ENCODE measurements at places on chromosomes 6 and 20.

GRCh38 chr20:59650418-59650817 lies 46.1 kb downstream of the PHACTR3 start:
- DNase-seq: no peak

GRCh38 chr20:419556-420165 lies 11.6 kb downstream of the RBCK1 start:
- no peak for DNase-seq

GRCh38 chr6:33298773-33299236 lies at the start of gene RGL2:
Gene RGL2, minus strand, starts transcription at chr6:33298942. Its CDS starts 332 bp downstream, at chr6:33298610.
- DNase-seq: no peak

DNA sequence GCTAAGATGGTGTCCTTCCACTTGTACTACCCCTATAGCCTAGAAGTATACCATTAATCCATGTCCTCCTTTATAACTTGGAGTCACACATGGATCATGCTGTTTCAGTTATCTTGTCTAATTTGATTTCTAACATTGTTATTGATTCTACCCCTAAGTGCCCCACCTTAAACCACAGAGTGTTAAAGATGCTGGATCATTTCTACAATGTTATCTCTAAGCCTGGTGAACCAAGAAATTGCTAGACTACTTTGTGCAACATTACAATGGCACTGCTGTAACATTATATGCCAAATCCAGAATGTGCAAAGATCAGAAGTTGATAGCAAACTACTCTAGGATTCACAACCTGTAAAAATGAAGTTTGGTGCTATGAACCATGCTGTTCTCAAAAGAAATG lies 1.7 kb downstream of the CGA start:
- DNase-seq: no peak

DNA sequence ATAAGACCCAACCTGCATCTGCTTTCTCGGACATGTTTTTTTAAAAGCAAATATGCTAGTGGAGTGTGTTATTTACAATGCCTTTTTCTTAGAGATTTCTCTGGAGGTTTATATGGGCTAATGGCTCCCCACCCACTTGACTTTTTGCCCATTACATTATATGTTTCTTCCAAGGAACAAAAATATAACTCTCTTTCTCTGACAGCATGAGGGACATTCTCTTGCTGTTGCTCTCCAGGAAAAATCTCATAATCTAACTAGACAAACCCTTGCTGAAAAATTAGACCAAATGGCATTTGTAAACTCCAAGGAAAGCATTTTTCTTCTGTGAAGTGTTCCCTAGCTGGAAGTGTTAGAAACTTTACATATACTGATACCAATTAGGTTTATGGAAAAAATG lies 213.7 kb downstream of the PRL start:
- no peak for DNase-seq

DNA sequence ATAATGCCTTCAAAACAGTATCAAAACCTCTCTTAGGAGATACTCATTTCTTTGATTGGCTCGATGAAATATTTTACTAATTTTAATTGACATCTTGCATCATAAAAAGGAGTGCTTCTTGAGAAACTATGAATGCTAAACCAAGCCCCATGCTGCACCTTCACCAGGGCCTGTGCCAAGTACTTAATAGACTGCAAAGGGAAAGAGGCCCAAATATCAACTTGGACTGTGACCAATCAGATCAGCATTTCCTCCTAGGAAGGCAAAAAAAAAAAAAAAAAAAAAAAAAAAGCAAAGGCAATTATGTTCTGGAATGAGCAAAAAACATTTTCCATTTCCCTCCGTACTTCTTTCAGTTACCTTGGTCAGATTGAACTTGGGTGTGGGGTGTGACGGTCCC lies 253.0 kb upstream of the SOX4 start:
- no peak for DNase-seq

DNA sequence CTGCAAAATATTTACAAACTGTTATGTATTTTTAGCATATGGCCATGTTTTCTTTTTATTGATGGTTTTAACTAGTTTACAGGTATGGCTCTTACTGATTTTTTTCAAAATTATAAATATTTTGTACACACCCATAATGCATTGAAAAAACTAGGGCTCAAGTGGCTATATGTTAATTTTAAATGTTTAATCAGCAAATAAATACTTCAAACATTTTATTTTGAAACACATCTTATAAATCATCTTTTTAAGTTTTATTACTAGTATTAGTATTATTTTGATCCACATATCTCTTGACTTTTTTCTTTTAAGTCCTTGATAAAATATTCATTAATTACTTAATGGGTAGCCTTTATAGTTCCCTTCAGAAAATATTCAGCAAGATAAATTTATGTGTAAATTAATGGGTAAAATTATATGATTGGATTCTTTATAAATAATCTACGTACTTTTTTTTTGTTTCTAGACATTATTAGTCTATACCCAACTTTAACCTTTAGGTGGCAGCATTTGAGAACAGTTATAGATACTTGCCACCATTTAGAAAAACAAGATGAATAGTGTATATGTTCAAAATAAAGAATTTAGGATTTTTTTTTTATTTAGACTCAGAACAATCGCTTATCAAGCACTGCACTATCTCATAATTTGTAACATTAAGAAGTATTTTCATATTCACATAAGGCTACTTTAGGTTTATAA lies 241.9 kb downstream of the ADGRB3 start:
- DNase-seq: no peak

DNA sequence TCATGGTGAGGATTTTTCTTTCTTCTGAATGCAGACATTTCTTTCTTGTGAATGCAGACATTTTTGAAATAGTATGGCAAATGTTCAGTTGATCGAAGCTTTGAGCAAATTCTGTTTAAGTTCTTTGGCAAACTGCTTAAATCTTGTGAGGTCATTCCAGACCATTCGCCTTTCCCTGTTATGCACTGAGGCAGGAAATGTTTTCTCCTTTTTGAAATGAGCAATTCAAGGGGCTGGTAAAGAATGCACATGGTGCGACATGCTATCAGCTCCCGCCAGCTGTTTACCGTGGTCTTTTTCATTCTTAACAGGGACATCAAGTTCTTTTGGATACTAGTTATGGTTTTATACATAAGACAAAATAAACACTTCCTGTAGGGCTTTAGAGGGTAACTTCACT lies 112.0 kb upstream of the CCN2 start:
- DNase-seq: no peak

DNA sequence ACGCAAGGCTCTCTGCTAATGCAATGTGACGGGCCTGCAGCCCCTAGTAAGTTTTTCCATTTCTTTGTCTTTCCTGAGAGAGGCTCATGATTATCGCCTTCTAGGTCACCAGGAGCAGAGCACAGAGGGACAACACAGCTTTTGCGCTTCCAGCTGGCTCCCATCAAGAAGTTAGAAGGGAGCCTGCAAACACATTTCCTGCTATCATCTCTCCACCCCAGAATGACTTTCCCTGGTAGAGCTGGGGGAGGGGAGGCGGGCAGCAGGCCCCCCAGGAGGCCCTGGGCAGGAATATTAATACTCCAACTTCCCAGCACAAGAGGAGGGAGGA lies 35.7 kb upstream of the CCDC167 start:
- no peak for DNase-seq

GRCh38 chr20:46217583-46217982 lies 90.7 kb downstream of the CDH22 start:
- DNase-seq: no peak

- DNase-seq: no peak
These were observed 47.8 kb downstream of the GMPR start for GRCh38 chr6:16286151-16286522.

DNA sequence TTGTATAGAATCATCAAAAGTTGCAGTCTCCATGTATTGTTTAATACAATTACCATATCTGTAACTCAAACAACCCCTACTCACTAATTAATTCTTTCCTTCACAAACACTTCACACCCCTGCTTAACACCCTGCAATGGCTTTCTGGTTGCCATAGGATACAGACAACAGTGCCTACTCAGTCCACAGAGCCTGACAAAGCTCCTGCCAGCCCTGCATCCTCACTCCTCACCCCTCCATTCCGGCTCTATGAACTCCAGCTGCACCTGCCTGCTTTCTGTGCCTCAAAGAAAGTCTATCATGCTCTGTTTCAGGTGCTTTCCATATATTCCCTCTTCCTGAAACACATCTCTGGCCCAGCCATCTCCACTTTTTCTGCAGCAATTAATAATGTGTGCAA lies 253.4 kb downstream of the HACE1 start:
- DNase-seq: no peak

- DNase-seq: no peak
These were observed 37.1 kb downstream of the IGF2R start for GRCh38 chr6:160005861-160006540.

- no peak for DNase-seq
These were observed 63.4 kb upstream of the PMEPA1 start for GRCh38 chr20:57773059-57773815.

GRCh38 chr6:77461796-77462195 lies 1.5 kb downstream of the HTR1B start:
- DNase-seq: no peak

- peak; percentile 92 for DNase-seq
These were observed 92.4 kb downstream of the PRND start for GRCh38 chr20:4813863-4814695.

GRCh38 chr6:132413499-132413802 lies 12.2 kb upstream of the MOXD1 start:
- DNase-seq: no peak

DNA sequence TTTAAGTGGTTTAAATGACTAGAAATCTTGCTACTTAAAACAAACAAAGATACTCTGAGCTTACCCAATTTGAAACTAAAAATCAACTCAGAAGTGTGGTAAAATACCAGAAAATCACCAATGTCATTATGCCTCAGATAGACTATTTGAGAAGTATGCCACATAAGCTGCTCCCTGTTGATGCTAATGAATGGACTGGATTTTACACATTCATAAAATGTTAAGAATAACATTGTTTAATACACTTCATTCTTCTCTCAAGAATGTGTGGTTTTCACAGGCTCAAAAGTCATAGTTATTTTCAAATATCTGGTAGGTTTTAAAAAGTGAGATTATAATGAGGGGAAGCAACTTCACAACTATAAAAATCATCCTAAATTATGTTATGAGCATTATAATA lies 170.6 kb downstream of the TASP1 start:
- no peak for DNase-seq

DNA sequence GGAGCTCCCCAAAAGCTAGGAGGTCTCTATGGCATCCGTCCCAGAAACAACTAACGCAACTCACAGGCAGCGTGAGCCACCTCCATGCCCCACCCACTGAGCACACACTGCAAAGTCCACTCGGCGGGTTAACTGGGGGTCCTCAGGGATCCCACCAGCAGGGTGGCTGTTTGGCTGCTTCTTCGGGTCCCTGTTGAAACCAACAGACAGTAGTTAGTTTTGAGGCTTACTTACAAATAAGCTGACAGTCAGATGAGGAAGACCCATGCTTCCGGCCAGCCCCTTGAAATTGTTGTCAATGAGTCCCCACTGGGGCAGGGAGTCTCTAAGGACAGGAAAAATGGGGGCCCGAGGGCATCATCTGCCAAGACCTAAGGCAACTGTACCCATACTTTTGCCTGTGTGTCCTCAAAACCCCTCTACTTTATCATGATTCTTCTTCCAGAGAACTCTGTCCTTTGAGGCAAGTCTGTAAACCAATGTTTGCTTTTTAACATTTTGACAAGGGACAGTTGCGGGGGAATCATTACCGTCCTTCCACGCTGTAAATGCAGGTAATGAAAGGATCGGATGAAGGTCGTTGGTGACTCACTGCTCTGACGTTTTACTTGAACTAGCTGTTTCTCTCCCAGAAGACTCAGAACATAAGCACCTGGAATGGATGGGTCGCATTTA lies 2.2 kb upstream of the PCK1 start:
- DNase-seq: no peak

DNA sequence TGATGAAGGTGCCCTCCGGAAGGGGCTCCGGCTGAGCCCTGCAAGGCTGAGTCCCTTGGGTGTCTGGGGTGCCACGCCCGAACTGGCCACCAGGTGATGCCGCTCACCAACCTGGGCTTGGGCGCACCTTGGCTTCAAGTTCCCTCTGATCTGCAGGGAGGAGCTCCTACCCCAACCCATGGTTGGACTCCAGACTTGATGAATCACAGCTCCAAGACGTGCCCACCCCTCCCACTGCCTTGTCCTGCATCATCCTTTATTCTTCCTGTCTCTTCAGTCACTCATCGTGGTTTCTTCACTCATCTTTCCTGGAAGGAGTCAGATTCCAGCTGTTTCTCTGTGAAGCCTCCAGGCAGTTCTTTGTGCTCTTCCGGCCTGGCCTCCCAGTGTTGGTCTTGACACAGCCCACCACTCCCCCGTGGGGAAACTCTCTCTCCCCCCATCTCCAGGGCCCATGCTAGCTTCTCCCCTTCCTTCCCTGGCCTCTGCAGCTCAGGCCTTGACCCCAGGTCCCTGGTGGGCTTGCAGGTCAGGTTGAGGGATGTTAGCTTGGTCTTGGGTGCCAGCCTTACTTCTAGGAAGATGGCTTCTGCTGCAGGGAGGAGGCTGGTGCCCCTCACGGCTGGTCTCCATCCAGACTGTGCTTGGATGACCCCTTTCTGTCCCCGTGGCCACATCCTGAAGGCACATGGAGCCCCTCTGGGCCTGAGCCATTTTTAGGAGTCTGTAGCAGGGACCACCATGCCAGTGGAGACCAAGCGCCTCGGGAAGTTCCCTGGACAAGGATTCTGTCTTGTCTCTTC lies 2.6 kb upstream of the ZBP1 start:
- DNase-seq: peak; percentile 77

DNA sequence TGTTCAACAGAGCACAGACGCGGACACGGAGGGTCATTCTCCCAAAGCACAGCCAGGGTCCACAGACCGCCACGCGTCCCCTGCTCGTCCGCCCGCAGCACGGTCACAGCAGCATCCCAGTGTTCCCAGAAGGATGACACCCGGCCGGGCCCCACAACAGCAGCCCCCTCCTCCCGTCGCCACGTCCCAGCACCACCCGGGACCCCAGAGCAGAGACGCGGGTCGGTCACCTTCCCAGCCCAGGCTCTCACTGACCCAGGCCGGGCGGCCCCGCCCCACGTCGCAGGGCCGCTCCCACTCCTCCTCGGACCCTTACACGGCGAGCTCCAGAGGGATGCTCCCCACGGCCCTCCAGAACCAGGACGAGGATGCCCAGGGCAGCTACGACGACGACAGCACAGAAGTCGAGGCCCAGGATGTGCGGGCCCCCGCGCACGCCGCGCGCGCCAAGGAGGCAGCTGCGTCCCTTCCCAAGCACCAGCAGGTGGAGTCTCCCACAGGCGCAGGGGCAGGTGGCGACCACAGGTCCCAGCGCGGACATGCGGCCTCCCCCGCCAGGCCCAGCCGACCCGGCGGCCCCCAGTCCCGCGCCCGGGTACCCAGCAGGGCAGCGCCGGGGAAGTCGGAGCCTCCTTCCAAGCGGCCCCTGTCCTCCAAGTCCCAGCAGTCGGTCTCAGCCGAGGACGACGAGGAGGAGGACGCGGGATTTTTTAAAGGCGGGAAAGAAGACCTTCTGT lies 64.3 kb downstream of the FNDC1 start:
- DNase-seq: no peak

- DNase-seq: no peak
These were observed 63.4 kb downstream of the ARID1B start for GRCh38 chr6:156840606-156841005.
